Activated CD8-positive, alpha-beta memory T cell treated with anti-CD3 and anti-CD28 coated beads, Interleukin-2, amount 50 U/mL, for 4 hours (primary cell): ENCODE measurements at places on chromosomes 2 and 18.

- no peak for DNase-seq
Observed at GRCh38 chr2:5374762-5375161, 317.4 kb upstream of the SOX11 start.

GRCh38 chr2:234490271-234491091 is 6.4 kb downstream of the ARL4C start:
- DNase-seq = no peak

- no peak for DNase-seq
Observed at GRCh38 chr2:34105006-34105767, 506.1 kb upstream of the FAM98A start.

- no peak for DNase-seq
Observed at GRCh38 chr2:150464270-150464669, 23.2 kb downstream of the RND3 start.

GRCh38 chr18:8673256-8674209 is 31.8 kb upstream of the MTCL1 start:
- DNase-seq = no peak

- no peak for DNase-seq
Observed at GRCh38 chr18:9786631-9787030, 78.5 kb downstream of the RAB31 start.

GRCh38 chr2:171522052-171522787 is at the start of gene CYBRD1:
Gene CYBRD1, plus strand, starts transcription at chr2:171522474. Its CDS starts 72 bp downstream, at chr2:171522546.
- DNase-seq = no peak

- no peak for DNase-seq
Observed at GRCh38 chr2:109171444-109172334, 42.7 kb downstream of the SH3RF3 start.

GRCh38 chr2:67322353-67323001 is 74.7 kb upstream of the ETAA1 start:
- no peak for DNase-seq

DNA sequence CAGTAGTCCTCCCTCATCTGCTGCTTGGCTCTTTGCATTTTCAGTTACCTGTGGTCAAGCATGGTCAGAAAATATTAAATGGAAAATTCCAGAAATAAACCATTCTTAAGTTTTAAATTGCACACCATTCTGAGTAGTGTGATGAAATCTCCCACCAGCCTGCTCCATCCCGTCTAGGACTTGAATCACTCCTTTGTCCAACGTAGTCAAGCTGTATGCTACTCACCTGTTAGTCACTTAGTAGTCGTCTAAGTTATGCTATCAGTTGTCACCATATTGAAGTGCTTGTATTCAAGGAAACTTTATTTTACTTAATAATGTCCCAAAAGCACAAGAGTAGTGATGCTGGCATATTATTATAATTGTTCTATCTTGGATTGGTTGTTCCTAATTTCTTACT is 172.5 kb downstream of the FIGN start:
- no peak for DNase-seq

DNA sequence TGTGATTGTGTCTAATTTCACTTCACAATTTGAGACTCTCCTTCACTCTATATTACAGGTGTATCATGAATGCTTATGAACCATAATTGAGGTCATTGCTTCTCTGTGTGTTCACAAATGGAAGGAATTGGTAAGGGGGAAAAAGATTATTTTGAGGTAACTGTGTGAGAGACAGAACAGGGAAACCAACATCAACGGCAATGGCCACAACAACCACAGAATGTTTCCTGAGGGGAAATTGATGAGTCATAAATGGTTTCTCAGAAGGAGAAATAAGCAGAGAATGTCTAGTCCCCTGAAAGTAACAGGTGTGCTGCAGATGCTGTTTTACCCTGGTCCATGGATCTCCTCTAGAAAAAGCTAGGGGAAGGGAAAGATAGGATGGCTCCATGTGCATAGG is 361.2 kb upstream of the GALNT5 start:
- no peak for DNase-seq

GRCh38 chr2:44056947-44057346 is 61.2 kb upstream of the LRPPRC start:
- DNase-seq = no peak

DNA sequence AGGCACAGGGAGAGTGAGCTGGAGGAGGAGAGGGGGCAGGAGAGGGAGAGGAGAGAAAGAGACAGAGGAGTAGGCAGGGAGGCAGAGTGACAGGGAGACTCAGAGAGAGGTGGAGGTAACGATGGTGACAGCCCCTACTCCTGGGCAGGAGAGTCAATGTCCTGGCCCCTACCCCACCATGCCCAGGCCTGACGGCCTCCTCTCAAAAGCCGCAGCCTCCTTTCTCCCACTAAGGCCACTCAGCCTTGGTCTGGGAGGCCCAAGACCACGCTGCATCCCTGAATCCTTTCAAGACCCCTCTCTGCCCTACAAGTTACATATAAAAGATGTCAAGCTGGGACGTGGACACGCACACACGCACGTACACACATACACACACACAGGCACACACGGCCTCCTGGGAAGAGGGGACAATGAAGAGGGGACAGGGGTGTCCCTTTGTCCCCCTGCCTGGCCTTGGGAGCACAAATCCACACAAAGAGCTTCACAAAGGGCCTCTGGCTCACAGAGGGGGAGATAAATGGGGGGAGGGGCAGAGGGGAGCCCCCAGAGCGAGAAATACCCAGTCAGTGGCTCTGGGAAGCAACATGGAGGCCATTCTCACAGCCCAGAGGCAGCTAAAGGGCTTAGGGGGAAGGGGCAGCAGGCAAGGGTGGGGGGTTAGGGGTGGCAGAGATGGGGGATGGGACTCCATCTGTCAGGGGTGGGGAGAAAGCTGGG is 19.5 kb upstream of the TNS1 start:
- DNase-seq = no peak

GRCh38 chr2:109102588-109103233 is 26.3 kb upstream of the SH3RF3 start:
- DNase-seq = no peak

GRCh38 chr18:46336278-46337111 is 232.3 kb downstream of the HAUS1 start:
- no peak for DNase-seq

DNA sequence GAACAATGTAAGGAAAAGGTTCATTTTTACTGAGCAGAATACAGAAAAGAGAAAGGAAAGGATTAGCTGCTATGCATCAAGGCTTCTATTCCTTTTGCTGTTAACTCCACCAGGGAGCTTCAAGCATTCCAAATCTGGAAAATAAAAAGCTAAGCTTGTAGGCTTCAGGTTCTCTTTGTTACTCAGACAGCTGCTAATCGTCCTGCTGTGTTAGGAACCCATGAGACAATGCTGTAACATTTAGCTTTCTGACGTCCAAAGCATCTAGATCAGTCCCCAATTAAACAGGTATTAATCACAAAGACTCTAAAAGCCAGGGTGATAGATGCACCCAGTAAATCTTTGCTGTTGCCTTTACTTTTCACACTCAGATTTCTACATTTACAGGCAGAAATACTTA is 103.8 kb downstream of the EPHA4 start:
- no peak for DNase-seq

- no peak for DNase-seq
Observed at GRCh38 chr18:51070545-51070944, 40.5 kb downstream of the SMAD4 start.

- DNase-seq = no peak
Observed at GRCh38 chr2:31239593-31240177, 5.7 kb downstream of the EHD3 start.

DNA sequence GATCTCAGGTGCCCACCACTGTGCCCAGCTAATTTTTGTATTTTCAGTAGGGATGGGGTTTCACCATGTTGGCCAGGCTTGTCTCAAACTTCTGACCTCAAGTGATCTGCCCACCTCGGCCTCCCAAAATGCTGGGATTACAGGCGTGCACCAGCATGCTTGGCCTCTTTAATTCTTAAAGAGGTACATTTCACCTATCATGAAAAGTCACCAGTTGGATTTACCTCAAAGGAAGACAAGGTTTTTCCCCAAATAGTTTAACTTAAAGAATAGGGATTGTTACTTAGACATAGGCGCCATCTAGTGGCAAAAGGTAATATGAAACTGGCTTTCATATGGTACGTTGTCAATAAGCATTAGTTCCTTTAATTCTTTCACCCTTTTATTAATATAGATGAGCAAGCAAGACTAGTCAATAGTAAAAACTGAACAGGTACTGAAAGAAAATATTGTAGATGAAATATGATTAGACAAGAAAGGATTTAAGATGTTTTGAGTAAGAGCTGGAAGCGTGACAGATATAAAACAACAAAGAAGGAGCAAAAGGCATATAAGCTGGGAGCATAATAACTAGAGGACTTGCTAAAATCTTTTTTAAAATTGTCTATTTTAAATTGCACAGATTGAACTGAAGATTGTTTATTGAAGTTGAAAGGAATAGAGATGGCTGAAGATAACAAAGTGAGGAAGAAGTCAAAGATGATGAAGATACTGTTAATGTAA is 35.0 kb upstream of the PSMD14 start:
- DNase-seq = no peak

GRCh38 chr2:86518481-86518880 is 44.8 kb downstream of the CHMP3 start:
- DNase-seq = peak; percentile 35

GRCh38 chr2:240428245-240428644 is 7.2 kb upstream of the GPC1 start:
- DNase-seq = no peak

DNA sequence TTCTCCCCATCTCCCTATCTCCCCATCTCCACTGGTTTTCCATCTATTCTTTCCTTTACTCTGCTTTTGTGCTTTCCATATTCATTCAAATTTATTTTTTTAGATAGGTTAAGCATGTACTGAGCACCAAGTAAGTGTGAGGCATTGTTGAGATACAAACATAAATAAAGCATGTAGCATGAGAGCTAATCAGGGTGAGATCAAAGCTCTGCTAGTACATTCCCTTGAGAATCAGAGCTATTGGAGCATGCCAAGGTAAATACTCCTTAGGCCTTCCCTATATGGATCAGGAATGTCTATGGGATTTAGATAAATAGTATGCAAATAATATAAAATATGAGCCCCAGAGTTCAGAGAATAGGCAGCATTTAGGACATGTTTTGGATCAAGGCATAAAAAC is 25.3 kb downstream of the BABAM2 start:
- no peak for DNase-seq

GRCh38 chr2:220006152-220006621 is 378.8 kb downstream of the SLC4A3 start:
- no peak for DNase-seq

DNA sequence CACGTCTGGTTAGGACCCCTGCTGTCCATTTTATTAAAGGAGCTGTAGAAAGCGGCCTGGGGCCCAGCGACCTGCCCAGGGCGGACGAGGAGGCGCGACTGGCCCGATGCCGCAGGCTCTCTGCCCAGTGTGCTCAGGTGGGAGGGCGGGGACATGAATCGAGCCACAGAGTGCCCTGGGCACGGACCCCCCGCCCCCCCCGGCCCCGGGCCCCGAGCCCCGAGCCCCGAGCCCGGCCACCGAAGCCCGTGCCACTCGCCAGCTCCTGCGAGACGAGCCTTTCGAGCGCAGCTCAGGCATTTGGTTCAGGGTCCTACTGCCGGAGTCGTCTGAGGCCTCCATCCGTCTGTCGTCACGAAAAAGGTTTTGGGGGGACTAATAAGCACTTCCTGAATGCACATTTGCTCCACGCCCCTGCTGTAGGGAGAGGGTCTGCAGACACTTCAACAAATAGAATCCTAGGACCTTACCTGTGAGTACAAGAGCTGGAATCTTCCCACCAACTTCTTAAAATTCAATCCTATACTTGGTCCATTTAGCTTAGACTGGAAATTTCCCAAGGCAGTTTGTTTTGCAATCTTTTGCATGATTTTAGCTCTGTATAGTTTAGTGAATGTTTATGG is 602 bp upstream of the ADAM17 start:
- DNase-seq = no peak

- DNase-seq = no peak
Observed at GRCh38 chr2:233745073-233745755, 14.9 kb upstream of the UGT1A1 start.

DNA sequence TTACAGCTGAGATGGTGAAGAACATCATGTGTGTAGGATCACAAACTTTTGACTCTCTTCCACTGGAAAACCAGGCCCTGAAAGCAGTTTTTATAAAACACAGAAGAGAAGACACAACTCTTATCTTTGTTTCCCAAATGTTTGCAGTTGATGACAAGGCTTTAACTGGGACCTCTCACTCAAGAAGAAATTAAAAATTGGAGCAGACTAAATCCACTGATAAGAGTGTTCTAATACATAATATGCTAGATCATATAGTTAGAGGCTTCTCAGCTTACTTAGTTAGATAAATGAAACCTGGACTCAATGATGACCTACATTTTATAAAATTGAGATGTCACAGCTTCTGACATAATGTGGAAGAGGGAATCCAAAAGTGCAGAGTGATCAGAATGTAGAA is 158.3 kb upstream of the WDSUB1 start:
- DNase-seq = no peak

GRCh38 chr18:80179857-80180558 is 67.3 kb downstream of the PARD6G start:
- no peak for DNase-seq

GRCh38 chr18:41938445-41938844 is 16.6 kb upstream of the PIK3C3 start:
- DNase-seq = no peak

- DNase-seq = no peak
Observed at GRCh38 chr18:27164905-27165304, 20.2 kb downstream of the CHST9 start.

GRCh38 chr2:234395891-234396420 is 100.9 kb downstream of the ARL4C start:
- no peak for DNase-seq

DNA sequence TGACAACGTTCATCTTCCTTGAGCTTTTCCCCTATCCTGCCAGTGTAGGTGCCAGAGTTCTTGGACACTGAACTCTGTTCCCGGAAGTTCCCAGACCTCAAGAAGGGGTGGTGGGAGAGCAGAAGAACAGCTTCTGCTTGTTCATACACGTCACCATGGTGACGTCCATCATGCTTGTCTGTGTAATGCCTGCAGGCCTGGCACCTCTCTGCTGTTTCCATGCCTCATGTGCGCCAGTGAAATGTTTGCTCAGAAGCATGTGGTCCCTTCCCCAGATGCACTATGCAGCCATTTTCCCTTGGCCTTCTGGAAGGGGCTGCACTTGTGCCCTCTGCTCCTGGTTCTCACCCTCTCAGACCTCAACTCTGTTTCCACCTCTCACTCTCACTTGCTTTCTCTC is 210.8 kb upstream of the NABP1 start:
- no peak for DNase-seq

GRCh38 chr2:170396799-170397459 is 219.0 kb downstream of the MYO3B start:
- DNase-seq = no peak

GRCh38 chr2:31081492-31081891 is 56.7 kb downstream of the GALNT14 start:
- no peak for DNase-seq

- no peak for DNase-seq
Observed at GRCh38 chr2:191899410-191899809, 52.5 kb upstream of the CAVIN2 start.

DNA sequence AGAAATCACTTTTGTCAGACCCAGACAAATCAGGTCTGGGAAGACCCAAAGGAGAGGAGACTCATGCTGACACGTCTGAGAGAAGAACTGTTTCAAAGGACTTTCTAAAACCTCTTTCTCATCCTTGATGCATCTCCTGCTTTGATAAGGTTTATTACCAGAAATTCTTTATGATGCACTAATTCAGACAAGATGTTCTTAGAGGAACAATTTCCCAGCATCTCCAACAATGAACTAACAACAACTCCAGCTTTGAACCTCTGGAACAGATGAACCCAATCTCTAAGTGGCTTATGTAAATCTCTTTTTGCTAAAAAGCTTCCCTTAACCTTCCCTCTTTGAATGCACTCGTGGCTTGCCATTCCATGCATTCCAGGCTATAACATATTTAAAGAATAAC is 15.9 kb upstream of the SERPINB11 start:
- DNase-seq = no peak

GRCh38 chr18:62717169-62717924 is 2.0 kb downstream of the PHLPP1 start:
- peak; percentile 31 for DNase-seq
